Activated CD4-positive, alpha-beta memory T cell treated with anti-CD3 and anti-CD28 coated beads for 36 hours (primary cell): ENCODE measurements at places on chromosomes 5 and 9.

DNA sequence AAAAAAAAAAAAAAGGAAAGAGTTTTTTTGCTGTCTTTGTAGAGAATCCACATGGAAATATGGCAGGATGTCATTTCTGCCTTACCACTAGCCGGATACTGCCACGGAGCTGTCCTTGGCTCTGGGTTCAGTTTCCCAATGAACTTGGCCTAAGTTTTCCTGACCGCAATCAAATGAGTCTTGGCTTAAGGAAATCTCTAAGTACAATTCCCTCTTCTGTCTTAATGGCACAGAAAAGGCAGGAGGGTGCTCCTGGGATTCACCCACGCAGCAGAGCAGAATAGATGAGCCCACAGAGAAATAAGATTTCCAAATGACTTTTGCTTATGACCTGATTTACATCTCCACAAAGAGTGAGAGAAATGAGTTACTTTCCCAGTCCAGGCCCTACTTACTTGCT is 284.0 kb upstream of the VLDLR start:
- no peak for DNase-seq

DNA sequence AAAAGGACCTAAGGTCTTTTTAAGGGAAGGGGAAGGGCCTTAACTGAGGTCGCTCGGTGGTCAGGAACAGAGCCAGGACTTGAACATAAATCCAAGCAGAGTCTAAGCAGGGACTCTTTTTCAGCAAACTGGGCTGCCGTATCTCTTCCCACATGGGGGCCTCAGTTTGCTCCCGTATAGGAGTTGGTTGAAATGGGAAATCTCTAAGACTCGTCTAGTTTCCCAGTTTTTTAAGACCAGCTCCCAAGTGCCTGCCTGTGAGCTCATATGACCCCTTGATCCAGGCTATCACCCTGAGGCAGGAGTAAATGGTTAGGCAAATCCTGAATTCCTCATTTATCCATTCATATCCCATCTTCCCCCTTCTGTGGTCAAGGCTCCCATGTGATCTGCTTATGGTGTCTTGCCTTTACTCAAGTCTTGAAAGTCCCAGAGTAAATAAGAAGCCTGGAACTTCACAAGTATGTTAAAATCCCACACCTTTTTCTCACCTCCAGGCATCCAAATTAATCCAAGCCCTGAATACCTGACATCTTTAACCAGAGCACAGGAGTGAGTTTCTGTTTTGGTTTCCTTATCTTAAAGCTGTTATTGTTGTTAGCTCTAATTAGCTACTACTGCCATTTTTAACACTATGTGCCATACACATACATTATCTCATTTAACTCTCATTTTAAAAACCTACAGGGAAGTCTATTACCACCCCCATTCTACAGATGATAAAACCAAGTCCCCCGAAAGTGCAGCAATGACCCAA is 3.0 kb downstream of the ARSI start:
- DNase-seq: no peak

DNA sequence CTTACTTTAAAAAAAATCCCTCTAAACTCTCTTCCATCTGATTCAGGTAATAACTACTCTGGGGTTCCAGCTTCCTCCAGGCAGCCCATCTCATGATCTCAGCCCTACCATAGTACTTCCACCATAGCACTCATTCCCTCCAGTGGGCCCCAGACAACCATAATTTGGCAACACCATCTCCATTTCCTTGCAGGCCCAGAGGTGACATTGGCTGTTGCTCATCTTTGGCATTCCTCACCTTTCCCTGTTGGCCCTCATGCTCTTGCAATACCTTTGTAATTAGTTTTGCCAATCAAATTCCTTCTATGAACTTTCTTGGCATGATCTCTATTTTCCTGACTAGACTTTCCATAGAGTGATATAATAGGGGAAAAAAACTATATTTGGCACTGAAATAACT is 60.1 kb downstream of the TAF11L14 start:
- DNase-seq: no peak

GRCh38 chr5:88813244-88813643 is 69.7 kb downstream of the MEF2C start:
- DNase-seq: no peak

DNA sequence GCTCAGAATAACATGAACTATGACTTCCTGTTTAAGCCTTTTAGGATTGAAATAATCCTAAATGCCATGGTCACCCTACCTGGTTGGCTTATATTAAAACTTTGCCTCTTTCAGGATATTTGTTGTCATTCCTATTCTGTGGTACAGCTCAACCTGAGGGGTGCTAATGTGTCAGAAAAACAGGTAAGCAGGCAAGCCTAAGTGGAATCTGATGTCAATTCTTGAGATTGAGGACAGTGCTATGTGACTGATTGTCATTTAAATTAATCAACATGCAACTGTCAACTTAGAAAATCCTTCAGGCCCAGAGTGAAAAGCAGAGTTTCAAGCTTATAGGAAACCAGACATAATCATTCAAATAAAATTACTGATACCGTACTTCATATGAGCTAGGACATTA is 2.6 kb upstream of the RORB start:
- no peak for DNase-seq

DNA sequence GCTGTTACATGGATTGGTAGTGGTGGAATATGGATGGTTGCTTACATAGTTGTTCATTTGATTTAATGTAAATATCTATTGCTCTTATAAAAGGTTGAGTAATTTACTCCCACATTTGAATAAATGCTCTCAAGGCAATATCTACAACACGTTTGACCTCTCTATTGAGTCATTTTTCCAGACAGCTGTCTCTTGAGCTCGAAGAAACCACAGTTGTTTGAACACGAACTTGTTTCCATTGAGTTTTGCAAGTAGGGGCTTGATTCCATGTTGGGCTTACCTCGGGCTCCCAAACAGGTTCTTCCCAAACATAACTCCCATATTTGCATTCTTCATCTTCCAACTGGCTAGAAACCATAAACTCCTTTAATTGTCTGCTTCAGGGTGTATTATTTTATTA is 115.0 kb upstream of the HMHB1 start:
- DNase-seq: no peak

GRCh38 chr5:71884926-71885325 is 165.9 kb downstream of the CARTPT start:
- DNase-seq: no peak

DNA sequence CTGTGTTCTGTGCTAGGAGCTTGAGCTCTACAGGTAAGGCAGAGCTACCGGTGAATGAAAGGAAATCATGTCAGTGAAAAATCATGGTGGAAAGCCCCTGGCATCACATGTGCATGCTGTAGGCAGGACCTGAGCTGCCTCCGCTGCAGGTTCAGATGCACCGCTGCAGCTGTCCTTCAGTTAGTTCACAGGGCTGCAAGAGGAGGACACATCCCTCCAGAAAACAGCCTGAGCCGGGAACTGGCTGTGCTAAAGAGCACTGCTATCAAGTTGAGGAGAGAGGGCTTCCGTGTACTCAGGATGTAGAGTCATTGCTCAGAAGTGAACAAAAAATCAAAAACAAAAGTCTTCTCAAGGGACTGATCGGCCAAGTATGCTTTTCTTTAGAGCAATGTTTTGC is 138.6 kb downstream of the ERCC6L2 start:
- DNase-seq: peak; percentile 76

DNA sequence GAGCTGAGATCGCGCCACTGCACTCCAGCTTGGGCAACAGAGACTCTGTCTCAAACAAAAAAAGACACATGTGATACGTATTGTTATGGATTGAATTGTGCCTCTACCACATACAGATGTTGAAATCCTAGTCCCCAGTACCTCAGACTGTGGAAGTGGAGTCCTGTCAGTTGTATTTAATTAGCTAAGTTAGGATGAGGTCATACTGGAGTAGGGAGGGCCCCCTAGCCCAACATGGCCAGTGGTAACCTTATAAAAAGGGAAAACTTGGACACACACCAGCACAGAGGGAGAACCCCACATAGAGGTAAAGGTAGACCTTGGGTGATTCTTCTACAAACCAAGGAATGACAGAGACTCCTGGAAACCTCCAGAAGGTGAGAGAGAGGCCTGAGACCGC is 119.8 kb downstream of the GADD45G start:
- no peak for DNase-seq

DNA sequence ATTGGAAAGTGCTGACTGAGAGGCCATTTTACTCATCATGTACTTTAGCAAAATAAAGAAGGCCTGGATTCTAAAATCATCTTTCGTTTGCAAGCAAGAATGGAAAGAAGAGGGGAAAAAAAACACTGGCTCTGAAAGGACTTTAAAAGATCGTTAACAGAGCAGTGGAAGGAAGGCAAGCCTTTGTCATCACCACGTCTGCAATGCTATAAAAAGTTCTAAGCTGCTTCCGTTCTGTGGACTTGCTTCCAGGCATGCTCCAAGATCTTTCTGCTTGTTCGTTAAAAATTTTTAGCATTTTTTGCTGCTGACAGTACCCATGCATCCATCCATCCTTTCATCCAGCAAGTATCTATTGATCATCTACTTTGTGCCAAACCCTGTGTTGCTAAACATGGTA is 226.5 kb downstream of the GABBR2 start:
- no peak for DNase-seq

- peak; percentile 57 for DNase-seq
These were observed 37.4 kb downstream of the CPEB4 start for GRCh38 chr5:173925449-173926071.

DNA sequence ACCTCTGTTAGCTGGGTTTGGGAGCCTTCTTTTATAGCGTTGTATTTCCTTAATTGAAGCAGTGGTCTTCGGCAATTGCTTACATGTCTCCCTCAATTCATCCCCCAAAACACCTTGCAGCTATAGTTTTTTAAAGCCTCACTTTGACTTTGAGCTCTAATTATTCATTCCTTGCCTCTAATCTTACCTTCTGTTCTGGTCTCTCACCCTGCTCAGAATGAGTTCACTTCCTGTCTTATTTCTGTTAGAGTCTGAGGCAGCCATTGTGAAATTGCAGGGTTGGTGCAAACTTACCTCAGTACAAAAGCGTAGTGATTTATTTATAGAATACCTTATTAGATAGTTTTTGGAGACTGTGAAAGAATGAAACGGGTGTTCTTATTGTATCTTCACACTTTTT is 35.0 kb downstream of the AOPEP start:
- DNase-seq: no peak

DNA sequence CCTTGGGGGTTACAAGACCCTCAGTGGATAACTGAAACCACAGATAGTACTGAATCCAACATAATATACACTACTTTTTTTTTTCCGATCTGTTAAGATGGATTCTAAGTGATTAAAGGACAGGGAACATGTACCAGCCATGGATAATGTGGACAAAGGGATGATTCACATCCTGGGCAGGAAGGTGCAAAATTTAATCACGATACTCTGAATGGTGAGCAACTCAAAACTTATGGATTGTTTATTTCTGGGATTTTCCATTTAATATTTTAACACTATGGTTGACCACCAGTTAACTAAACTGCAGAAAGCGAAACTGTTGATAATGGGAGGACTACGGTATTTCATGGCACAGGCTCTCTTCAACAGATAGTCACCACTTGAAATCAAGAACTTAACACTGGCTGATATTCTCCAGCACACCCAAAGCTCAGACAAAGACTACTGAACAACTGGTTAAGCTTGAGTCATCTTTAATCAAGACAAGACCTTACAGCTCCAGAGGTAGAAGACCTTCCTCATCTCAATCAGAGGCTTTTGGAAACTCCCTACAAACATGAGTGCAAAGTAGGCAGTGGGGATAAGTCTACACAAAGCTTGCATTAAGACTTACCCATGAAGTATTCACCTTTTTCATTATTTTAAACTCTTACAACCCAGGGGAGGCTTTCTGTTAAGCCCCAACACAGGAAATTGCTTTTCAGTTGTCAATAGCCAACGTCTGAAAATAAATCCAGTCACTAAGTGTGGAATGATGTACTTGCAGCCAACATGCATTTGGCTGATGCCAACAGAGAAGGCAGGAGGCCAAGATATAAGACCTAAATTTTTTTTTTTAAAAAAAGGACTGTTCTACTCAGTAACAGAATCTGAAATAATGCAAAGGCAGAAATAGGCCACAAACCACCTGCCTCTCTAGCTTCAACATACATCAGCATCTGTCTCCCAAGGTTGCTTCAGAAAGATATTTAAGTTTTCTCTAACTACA is 78.7 kb downstream of the ELAVL2 start:
- DNase-seq: no peak

GRCh38 chr5:104942735-104943134 is 1380.1 kb upstream of the NUDT12 start:
- DNase-seq: no peak

DNA sequence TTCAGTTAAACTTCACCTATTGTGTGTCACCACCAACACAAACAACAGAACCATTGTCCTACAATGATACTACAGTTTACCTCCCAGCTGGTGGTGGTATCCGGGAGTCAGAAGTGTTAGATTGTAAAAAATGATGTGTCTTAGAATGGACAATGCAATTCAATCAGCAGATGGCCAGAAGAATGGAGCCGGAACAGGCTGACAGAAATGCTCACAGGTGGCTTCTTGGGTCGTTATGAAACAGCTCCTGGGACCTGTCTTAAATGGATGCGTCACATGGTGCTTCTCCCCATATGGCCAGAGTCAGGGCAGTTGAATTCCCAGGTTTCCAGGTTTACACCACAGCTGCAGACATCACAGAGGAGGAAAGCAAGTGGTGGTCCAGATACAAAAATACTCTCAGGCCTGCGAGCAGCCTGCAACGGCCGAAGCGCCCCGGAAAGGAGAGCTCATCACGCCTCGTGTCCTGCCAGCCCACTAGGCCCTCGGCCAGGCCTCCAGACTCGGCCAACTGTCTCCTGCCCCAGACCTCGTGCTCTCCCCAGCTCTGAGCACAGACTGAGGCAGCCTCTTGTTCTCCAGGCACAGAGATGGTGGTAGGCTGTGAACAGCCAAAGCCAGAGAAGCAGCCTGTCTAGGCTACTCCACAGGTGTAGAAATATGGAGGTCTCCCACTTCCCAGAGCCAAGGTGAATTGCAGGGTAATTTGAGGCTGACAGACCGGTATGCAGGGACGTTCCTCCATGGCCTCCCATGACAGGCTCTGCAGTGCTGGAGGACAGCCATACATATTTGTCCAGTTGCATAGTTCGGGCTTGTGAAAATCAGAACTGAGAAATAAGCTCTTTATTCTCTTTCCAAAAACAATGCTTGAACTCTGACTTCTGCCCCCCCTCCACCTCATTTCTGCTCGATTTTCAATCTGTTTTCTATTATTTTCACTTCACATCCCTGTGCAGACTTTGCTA is 98.5 kb upstream of the SPATA31C2 start:
- DNase-seq: no peak

GRCh38 chr9:7976167-7976755 is 176.7 kb upstream of the DMAC1 start:
- DNase-seq: peak; percentile 64

- no peak for DNase-seq
These were observed 30.6 kb downstream of the PLPP7 start for GRCh38 chr9:131320031-131320685.

GRCh38 chr5:54484219-54484894 is 28.9 kb downstream of the HSPB3 start:
- DNase-seq: no peak

DNA sequence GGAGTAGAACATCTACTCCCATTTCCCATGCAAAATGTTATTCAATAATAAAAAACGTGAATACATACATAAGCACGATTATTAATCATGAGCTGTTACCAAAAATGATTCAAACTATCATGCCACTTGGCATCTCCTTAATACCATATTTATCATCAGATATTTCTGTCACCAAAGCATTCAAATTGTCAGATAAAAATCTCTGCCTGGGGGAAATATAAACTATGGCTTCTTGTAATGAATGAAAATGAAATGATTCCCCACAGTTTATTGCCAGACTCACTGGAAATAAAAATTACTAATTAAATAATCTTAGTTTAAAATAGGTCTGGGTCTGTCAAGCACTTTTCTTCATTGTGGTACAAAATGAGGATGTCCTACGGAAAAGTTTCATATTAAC is 265.4 kb downstream of the EDIL3 start:
- no peak for DNase-seq

- no peak for DNase-seq
These were observed 9.4 kb upstream of the C5orf15 start for GRCh38 chr5:133977858-133978257.
